ENCODE measurements at places on chromosomes 11 and 22. TPM values are rescaled to one million over a fixed set of nuclear protein-coding genes. Genes with fewer than 3 reads are reported as not detected.

GRCh38 chr11:77081976-77082836 is 15.4 kb downstream of the CAPN5 start:
- no peak for DNase-seq

DCHS1 gene
- total RNA-seq, result 125 TPM

DNA sequence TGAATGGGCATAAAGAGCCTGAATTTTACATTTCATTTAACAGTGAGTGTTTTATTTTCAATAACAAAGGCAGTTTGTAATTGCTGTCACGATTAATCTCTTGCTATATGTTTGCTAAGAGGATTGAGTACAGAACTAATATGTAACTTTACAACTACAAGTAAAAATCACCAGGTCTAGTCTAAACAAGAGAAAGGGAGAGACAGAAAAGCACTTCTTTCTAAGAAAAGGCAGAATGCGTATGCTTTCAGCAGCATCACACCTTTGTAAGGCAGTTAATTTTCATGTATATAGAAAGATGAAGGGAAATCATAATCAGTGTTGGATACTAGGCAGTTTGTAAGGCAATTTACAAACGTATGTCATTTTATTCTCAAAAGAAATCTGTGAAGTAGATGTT is 169.8 kb downstream of the NELL1 start:
- no peak for DNase-seq

DNA sequence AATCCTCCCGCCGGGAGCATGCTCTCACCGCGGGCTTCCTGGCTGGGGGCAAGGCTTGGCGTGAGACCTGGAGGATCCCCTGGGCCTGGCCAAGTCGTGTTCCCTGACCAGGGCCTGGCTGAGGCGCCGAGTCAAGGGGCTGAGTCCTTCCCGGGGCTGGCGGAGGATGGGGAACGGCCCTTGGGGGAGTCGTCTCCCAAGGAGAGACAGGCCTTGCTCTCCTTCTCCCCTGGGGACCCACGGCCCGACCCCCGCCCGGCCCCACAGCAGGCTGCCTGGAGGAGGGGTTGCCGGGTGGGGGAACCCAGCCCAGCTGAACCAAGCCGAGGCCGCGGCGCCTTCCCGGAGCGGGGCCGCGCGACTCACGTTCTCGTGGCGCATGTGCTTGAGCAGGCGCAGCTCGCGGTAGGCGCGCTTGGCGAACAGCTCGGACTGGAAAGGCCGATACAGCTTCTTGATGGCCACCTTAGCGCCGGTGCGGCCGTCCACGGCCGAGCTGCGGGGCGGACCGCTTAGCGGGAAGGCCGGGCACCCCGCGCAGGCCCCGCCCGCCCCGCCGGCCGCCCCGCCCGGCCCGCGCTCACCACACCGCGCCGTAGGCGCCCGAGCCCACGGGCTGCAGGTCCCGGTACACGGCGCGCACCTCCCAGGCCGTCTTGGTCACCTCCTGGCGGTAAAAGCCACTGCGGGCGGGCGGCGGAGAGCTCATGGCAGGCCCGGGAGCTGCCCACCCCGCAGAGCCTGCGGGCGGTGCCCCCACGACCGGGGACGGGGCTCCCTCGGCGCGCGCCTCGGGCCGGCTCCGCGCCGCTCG is 475 bp downstream of the MAPK12 start:
- no peak for DNase-seq

KCTD14 gene
- total RNA-seq, result 4.1 TPM

DNA sequence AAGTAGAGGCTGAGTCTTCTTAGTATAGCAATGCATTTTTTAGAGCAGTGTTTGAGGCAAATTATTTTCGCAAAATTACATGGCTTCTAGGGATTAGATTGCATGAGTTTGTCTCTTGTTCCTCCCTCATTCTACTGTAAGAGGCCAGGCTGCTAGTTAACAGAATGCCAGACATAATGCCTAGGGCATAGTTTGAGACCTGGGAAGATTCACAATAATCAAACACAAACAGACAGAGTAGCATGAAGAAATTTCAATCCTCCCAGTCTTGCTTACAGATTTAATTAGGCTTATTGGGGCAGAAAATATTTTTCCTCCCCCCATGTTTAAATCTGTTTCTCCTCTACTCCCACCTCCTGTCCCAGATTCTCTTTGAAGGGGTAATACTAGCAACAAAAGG is 48.3 kb downstream of the ARHGEF12 start:
- DNase-seq, result no peak

CRELD2 gene
- total RNA-seq, result 4.4 TPM

DNA sequence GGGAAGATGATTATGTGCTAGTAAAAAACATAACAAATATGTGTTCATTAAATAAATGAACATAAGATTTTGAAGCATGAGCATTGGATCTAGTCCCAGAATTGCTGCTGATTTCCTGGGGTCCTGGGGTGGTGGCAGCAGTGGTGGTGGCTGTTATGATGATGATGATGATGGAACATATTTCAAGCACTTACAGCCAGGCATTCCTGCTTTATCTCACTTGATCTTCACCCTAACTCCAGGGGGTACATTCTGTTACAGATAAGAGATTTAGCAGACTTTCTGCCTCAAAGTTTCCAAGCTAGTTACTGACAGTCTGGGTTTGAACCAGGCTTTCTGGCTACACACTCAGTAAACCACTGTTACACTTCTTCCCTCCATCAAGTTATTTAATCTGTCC is 5.2 kb downstream of the TRAPPC4 start:
- no peak for DNase-seq

CHRM4 gene
- 0.14 TPM for total RNA-seq

PRR33 gene
- total RNA-seq, result not detected

GRCh38 chr11:76627606-76628005 is 42.9 kb downstream of the LRRC32 start:
- DNase-seq, result no peak

OR5B21 gene
- not detected for total RNA-seq

GRCh38 chr11:130766650-130767565 is 149.4 kb downstream of the SNX19 start:
- DNase-seq, result no peak

DEFB131B gene
- not detected for total RNA-seq

DNA sequence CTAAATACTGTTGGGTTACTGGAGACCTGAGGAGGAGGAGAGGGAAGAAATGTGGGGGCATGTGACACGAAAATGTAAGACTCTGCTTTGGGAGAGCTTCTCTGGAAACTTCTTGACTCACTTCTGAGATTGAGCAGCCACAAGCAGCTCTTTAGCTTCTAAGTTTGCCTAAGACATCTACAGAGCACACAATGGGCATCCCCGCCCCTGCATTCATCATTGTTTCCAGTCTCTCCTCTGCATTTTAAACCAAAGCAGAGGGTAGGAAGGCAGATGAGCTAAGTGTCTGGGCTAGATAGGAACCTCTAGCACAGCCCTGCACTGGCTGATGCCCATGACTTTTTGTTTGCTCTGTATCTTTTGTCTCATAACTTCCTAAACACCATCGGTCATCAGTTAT is 2.1 kb upstream of the OR52D1 start:
- no peak for DNase-seq

- DNase-seq, result no peak
These were observed 86.6 kb upstream of the ARHGAP32 start for GRCh38 chr11:129278586-129279319.

DNA sequence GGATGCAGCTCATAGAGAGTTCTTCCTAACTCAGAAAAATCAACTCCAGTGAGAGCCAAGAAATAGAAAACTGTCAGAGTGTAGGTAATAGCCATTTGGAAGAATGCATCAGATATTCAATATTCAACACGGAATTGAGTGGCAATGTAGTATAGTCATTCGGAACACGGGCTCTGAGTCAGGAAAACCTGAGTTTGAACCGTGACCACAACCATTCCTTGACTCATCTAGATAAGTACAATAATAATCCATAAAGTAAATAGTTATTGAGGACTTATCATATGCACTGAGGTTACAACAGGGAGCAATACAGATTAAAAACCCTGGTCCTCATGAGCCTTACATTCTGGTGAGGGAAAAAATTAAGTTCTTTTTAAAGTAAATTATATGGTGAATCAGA is 62.6 kb upstream of the PHF21A start:
- no peak for DNase-seq

EMID1 gene
- 30.0 TPM for total RNA-seq

- no peak for DNase-seq
These were observed 411 bp upstream of the KIRREL3 start for GRCh38 chr11:127000981-127001380.

DNA sequence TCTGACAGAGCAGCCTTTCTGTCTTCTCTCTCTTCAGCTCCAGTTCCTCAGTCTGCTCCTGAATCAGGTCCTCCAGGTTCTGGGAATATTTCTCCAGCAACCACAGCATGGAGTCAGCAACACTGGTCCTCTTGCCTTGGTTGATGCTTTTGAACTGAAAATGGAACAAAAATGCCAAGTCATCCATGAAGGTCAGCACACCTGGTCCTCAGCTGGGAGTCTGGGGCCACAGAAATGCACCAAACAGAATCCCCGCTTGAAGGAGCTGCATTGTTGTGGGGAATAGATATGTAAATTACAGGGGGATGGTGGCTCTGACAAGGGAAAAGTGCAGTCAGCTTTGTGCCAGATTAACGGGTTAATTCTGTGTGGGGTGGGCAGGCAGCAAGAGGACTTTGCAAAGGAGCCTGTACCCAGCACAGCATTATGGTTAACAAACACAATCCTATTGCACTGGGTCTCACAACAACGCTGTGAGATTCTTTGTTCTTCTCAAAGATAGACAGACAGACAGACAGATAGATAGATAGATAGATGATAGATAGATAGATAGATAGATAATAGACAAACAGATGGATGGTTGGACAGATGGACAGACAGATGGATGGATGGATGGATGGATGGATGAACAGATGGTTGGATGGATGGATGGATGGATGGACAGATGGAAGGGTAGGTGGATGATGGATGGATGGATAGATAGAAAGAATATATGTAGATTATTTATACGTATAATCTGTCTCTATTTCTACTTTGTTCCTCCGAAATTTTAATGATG is 33.8 kb upstream of the LRRC32 start:
- DNase-seq, result no peak

HOATZ gene
- total RNA-seq, result 2.7 TPM

Data from uterus (tissue), 4 donors.